ENCODE measurements at places on chromosomes 1 and 21. TPM values are rescaled to one million over a fixed set of nuclear protein-coding genes. Genes with fewer than 3 reads are reported as not detected.

The ERG gene
- not detected for total RNA-seq

The FTCD gene
- total RNA-seq = not detected

The LCE3D gene
- not detected for total RNA-seq

The TBX19 gene
- total RNA-seq = 0.56 TPM

The SELENOF gene
- total RNA-seq = 142 TPM

The CCDC185 gene
- not detected for total RNA-seq

The RSPH1 gene
- total RNA-seq = 0.32 TPM

The NTNG1 gene
- total RNA-seq = 1.6 TPM

The HPCAL4 gene
- 2.2 TPM for total RNA-seq

The RHD gene
- total RNA-seq = not detected

The KLHL17 gene
- total RNA-seq = 22.5 TPM

The GBP7 gene
- 0.10 TPM for total RNA-seq

The RPTN gene
- not detected for total RNA-seq

The TDRD5 gene
- total RNA-seq = not detected

The LAMTOR5 gene
- 173 TPM for total RNA-seq

The CCDC24 gene
- 1.5 TPM for total RNA-seq

The RAB3B gene
- 0.06 TPM for total RNA-seq

The IL20 gene
- total RNA-seq = not detected

The ATF6 gene
- 22.1 TPM for total RNA-seq

The LCE1A gene
- not detected for total RNA-seq

The SLC30A10 gene
- not detected for total RNA-seq

The YOD1 gene
- total RNA-seq = 10.9 TPM

The LPAR3 gene
- total RNA-seq = 1.4 TPM

The VANGL1 gene
- total RNA-seq = 2.9 TPM

The ELF3 gene
- total RNA-seq = 0.30 TPM

The TNFSF4 gene
- total RNA-seq = 5.2 TPM

The S100A7 gene
- not detected for total RNA-seq

The UBE2U gene
- not detected for total RNA-seq

The B3GALT2 gene
- not detected for total RNA-seq

The SERPINC1 gene
- not detected for total RNA-seq

The PDZK1IP1 gene
- not detected for total RNA-seq

The SPRR2D gene
- not detected for total RNA-seq

The ZBTB40 gene
- 14.8 TPM for total RNA-seq

The GJA5 gene
- total RNA-seq = not detected

The FAM72D gene
- total RNA-seq = 17.8 TPM

The TMEM240 gene
- total RNA-seq = 0.88 TPM

The ATP1A4 gene
- total RNA-seq = not detected

The TRIM17 gene
- 1.3 TPM for total RNA-seq

The TMIGD3 gene
- total RNA-seq = not detected

The RAB4A gene
- total RNA-seq = 36.9 TPM

The SRGAP2 gene
- total RNA-seq = 40.7 TPM

The FMN2 gene
- total RNA-seq = not detected

The TSPEAR gene
- total RNA-seq = not detected

The WDR64 gene
- not detected for total RNA-seq

The SLC30A1 gene
- total RNA-seq = 12.1 TPM

The C1orf35 gene
- total RNA-seq = 24.4 TPM

The OSBPL9 gene
- total RNA-seq = 52.5 TPM

The CNR2 gene
- 0.16 TPM for total RNA-seq

The LCE2C gene
- total RNA-seq = not detected

Data from activated naive CD8-positive, alpha-beta T cell treated with anti-CD3 and anti-CD28 coated beads for 36 hours (primary cell).